ENCODE measurements at places on chromosomes 1 and 21. TPM values are rescaled to one million over a fixed set of nuclear protein-coding genes. Genes with fewer than 3 reads are reported as not detected.

USP16 gene
- total RNA-seq, result 52.2 TPM

SEMA4A gene
- 15.9 TPM for total RNA-seq

DNA sequence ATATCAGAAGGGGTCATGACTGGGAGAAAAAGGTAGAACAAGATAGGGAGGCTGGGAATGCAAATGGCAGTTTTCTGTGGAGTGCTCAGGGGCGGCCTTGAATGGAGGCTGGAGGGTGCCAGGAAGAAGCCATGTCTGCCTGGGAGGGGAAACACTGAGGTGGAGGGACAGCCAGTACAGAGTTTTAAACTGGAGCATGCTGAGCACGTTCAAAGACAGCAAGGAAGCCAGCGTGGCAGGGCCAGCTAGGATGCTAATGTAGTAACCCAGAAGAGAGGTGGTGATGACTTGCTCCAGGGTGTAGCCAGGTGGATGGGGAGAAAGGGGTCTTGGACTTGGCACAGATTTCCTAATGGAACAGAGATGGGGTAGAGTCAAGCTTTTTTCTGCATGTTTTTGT, 445.8 kb upstream of the VAMP3 start:
- no peaks in the 10 kb centered on the region for H3K27me3 ChIP-seq
- DNase-seq, result no peak
- no peaks in the 10 kb centered on the region for H3K4me1 ChIP-seq
- no peak overlapping the region for H3K4me3 ChIP-seq

DNA sequence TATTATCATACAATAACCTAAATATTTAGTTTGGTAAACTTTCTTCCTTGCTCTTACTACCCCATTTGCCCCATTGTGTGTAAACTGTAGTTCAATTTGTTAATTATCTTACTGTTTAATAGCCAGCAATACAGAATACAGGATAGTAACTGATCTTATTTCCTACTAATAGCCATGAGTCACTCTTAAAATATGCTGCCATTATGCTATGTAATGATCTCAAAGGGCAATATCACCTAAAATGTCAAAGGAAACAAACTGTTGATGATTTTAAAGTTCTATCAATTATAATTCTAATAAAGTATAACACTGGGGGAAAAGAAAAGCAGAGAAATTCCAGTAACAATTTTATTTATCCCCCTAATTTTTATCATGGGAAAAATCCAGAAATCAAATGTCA, 4.3 kb downstream of the SLC30A1 start:
- H3K36me3 ChIP-seq, result peaks cover 5% of the 10 kb centered on the region
- no peak for DNase-seq
- no peak overlapping the region for H3K27ac ChIP-seq
- H3K4me1 ChIP-seq, result peaks cover 1% of the 10 kb centered on the region
- H3K4me3 ChIP-seq, result no peak overlapping the region
- H3K27me3 ChIP-seq, result no peaks in the 10 kb centered on the region
